Stimulated activated CD4-positive, alpha-beta T cell treated with anti-CD3 and anti-CD28 coated beads, Interleukin-2, amount 100 ng/mL, for 24 hours (primary cell): ENCODE measurements at places on chromosomes 13 and 19.

DNA sequence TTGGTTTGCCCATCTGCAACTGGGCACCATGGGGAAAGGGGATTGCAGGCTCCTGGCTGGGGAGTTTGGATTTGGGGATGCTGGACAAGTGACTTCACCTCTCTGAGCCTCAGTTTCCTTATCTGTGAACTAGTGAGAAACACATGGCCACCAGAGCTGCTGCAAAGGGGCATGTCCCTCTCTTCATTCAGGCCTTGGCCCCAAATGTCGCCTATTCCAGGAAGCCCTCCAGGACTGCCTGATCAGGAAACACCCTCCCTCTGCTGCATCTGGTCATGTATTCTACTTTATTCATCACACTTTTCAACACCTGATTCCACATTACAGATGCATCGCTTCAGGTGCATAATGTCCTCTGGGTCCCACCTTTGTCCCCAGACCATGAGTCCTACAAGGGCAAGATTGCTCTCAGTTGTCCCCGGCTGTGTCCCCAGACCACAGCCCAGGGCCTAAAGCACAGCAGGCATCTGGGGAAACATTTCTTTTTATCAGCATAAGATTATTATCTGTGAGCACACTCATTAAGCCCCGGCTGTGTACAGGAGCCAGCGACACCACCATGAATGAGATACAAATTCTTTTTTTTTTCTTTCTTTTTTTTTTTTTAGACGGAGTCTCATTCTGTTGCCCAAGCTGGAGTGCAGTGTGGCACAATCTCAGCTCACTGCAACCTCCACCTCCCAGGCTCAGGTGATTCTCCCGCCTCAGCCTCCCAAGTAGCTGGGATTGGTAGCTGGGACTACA lies 37.5 kb downstream of the ARRDC2 start:
- DNase-seq, result no peak

DNA sequence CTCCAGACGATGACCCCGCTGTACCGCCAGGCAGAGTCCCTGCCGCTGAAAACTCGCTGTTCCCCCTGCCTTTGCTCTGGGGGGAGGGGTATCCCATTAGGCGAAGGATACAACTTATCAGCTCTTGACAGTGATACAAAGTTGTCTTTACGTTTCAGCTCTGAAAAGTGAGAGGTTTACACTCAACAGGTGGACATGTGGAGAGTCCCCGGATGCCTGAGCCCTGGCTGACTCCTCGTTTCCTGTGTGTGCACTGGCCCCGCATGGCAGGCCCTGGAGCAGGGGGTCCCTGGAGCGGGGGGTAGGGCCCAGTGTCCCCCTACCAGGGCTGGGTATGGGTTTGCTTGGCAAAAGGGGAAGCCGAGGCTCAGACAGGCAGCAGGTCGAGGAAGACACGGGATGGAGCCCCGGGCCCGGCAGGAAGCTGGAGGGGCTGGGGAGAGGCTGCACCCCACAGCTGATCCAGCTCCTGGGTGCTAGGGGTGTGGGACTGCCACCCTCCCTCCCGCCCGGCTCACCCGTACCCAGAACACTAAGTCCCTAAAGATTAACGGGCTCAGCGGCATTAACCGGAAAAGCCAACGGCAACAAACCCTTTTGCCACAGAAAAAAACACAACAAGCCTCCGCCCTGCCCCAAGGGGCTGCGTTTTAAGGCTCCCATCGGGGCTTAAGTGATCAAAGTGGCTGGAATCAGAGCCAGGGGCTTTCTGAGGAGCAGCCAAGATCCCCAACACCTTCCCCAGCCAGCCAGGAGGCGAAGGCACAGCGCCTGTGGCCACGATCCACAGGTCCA lies 5.6 kb downstream of the TCF3 start:
- DNase-seq, result no peak

GRCh38 chr19:46192992-46193650 lies 36.4 kb upstream of the IGFL1 start:
- DNase-seq, result no peak

GRCh38 chr19:50393589-50393988 lies 9.4 kb downstream of the POLD1 start:
- DNase-seq, result no peak

DNA sequence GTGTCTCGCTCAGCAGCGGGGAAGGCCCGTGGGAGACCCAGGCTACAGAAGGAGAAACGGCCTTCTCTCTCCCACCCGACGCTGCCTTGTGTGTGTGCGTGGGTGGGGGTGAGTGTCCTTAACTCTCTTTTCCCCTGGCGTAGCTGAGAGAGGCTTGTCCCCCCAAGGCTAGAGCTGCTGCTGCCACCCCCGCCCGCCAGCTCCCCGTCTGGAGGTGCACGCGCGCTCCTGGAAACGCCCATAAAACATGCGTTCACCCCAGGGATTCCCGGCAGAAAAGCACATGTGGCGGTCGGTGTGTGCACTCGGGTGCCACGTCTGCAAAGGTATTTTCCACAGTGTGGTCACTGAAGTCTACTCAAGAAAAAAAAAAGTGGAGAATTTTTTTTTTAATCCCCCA lies 36.1 kb downstream of the GADD45B start:
- no peak for DNase-seq

- DNase-seq, result no peak
Observed at GRCh38 chr13:111304041-111304544, 16.3 kb upstream of the TEX29 start.

DNA sequence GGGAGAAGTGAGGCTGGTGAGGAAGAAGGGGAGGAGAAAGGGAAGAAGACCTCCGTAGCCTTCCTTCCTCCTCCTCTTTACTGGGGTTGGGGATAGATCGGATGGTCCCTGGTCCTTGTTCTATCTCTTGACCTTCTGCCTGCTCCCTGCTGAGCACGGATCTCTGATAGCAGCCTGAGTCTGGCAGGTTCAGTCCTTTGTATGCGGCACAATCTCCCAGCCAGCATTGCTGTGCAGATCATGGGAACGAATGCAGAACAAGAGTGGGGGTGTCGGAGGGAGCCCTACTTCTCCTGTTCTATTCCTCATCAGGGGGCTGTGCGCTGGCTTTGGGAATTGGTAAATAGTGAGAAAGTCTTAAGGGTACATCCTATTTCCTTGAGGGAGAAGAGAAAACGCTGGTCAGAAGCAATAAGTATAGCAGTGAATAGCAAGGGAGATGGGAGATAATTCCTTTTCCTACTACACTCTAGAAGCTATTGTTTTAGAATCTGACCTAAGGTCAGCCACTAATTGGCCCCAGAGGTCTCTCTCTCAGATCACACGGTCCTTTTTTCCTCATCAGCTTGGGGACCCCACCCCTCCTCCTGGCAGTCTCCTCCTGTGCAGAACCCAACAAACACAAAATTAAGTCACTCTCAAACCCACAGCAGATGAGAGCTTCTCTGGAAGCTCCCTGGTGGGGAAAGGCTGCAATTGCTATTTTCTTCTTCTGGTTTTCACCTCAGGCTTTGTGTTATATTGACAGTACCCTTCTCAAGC lies 41.0 kb downstream of the KL start:
- DNase-seq, result no peak

GRCh38 chr19:31504221-31504620 lies 155.0 kb upstream of the TSHZ3 start:
- no peak for DNase-seq

DNA sequence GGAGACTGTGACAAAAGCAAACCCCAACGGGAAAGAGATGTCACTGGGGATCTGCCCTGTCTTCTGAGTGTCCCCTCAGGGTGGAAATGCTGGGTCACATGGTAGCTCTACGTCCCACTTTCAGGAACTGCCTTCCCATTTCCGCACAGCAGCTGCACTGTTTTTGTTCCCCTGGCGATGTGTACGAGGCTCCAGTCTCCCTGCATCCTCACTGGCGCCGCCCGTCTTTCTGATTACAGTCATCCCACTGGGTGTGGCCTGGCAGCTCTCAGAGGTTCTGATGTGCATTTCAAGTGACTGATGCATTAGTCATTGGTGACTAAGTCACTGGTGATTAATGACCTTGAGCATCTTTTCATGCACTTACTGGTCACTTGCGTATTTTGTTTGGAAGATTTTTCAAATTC lies 21.2 kb downstream of the PCID2 start:
- DNase-seq, result peak; percentile 74

GRCh38 chr19:51904331-51905165 lies at the start of gene ZNF649:
Gene ZNF649, minus strand, starts transcription at chr19:51905017. Its CDS starts 4,910 bp downstream, at chr19:51900107.
- DNase-seq, result peak; percentile 82

- DNase-seq, result no peak
Observed at GRCh38 chr13:44379885-44380284, 6.3 kb downstream of the SERP2 start.

DNA sequence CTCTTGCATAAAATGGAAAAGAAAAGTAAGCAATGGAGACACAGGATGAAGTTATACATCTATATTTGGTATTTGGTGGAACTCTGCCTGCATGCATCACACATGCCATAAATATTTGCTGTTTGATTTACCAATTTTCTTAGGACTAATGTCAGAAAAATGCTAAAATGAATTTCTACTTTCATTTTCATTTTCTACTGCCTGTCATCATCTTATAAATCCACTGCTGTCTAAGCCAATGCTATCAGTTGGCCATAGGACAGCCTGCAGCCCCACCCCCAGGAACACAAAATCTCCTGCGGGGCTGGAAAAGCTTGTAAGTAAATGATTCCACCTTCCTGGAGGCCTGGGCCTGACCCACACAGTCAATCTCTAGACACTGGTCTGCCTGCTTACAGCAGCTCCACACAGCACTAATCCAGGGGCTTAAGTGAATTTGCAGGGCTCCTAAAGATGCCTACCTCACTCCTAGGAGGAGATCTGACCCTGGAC lies 122.0 kb downstream of the ENOX1 start:
- no peak for DNase-seq

- DNase-seq, result no peak
Observed at GRCh38 chr13:83125791-83126190, 756.5 kb downstream of the SLITRK1 start.

- no peak for DNase-seq
Observed at GRCh38 chr19:44706506-44707236, 7.7 kb downstream of the CEACAM16 start.

GRCh38 chr19:10116085-10116865 lies 3.4 kb downstream of the EIF3G start:
- DNase-seq, result no peak

DNA sequence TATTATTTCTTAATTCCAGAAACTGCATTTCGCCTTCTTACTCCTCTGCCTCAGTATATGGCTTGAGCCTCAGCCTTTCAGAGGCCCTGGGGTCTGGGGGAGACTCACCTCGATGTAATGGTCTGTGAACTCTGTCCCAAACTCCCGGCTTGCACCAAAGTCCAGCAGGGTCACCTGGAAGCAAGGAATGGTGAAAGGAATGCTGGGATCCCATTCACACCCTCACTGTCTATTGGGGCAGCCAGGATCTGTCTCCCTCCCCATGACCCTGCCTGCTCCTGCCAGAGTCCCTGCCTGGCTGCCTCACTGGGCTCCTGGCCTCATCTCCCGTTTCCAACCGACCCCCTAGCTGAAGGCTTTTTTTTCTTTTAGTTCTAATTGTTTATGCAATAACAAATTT lies 5.4 kb upstream of the NUMBL start:
- DNase-seq, result no peak

GRCh38 chr13:87128491-87128890 lies 542.7 kb upstream of the SLITRK5 start:
- no peak for DNase-seq

- DNase-seq, result no peak
Observed at GRCh38 chr13:91400671-91401070, 2.2 kb downstream of the GPC5 start.

DNA sequence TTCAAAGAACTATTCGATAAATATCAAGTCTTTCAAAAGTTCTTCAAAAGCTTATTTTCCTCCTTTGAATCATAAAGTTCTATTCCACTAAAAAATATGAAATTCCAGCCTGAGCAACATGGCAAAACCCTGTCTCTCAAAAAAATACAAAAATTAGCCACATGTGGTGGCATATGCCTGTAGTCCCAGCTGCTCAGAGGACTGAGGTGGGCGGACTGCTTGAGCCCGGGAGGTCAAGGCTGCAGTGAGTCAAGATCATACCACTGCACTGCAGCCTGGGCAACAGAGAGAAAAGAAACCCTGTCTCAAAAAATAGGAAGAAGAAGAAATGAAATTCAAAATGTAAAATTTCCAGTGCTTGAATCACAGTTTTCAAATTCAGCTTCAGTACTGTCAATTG lies 24.6 kb downstream of the CAB39L start:
- DNase-seq, result no peak

DNA sequence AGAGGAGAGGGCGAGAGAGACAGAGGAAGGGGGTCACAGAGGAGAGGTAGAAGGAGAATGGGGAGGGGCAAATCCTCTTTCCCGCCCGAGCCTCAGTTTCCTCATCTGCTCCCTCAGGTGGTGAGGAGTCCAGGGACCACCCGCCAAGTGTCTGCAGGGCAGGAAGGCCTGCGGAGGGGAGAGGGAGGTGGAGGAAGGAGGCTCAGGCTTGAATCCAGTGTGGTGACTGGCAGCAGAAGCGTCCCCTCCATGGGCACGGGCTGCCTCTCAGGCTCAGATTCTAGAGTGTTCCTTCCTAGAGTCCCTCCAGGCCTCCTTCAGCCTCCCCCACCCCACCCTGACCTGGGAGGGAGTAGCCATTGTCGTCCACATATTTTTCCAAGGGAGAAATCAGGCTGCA lies 16.5 kb upstream of the GARIN5A start:
- DNase-seq, result no peak

DNA sequence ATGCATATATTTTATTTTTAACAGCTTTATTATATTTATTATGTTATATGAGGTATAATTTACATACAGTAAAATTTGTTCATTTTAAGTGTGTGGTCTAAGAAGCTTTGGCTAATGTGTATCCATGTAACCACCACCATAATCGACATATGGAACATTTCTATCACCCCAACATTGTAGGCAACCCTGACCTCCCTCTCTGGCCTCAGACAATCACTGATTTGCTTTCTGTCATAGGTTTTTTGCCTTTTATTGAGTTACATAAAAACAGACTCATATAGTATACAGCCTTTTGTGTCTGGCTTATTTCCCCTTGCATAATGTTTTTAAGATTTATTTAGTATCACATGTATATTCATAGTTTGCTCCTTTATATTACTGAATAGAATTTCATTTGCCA lies 90.7 kb upstream of the KL start:
- no peak for DNase-seq

DNA sequence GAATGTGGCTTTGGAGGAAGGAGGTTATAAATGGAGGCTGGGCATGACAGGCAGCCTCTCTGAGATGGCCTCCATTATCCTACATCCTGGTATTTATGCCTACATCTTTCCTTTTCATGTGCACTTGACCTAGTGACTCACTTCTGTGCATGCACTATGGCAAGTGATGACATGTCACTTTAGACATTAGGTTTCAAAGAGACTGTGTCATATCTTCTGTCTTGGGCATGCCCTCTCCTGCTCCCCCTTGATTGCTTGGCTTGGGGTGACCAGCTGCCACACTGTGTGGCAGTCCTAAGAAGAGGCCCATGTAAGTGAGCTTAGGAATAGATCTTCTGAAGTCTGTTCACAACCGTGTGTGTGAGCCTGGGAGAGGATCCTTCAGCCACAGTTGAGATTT lies 472.8 kb downstream of the FGF9 start:
- DNase-seq, result no peak

DNA sequence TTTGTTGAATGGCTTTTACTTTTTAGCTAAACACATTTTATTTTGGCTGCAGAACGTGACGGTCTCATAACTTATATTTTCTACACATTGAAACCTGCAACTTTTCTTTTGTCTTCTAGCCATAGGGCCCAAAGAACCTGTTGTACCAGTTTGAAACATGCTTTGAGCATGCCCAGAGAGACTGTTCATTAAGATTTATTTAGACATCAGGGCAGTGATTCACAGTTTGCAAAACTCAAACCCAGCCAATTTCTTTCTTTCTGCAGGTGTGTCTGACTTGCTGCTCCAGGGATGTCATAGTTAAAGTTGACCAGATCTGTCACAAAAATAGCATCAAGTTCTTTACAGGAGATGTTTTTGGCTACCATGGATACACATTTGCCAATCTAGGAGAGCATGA lies 22.0 kb downstream of the SAE1 start:
- DNase-seq, result no peak
